Activated gamma-delta T cell treated with anti-CD3 and anti-CD28 coated beads, Interleukin-2, amount 50 U/mL, for 16 hours (primary cell): ENCODE measurements at places on chromosomes 4 and X.

DNA sequence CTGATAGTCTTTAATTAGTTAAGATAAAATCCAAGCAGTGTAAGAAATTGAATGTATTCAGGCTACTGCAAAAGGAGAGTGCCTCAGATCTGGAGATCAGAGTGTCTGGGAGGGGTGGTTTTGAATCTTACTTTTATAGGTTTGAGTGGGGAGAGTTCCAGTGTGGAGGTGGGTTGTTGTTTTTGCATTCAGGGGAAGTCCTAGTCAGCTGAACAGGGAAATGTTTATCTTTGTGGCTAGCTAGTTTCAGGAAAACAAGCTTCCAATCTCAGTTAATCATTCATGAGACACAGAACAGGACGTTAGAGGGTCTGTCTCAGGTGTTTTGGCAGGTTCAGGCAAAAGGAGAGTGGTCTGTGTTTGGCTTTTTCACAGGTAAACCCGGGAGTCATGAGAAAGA, 26.0 kb downstream of the ZNF81 start:
- no peak for DNase-seq

- no peak for DNase-seq
Measured at GRCh38 chr4:1711571-1712215, 426 bp downstream of the SLBP start.

- no peak for DNase-seq
Measured at GRCh38 chr4:48270951-48271473, 1.4 kb upstream of the TEC start.

DNA sequence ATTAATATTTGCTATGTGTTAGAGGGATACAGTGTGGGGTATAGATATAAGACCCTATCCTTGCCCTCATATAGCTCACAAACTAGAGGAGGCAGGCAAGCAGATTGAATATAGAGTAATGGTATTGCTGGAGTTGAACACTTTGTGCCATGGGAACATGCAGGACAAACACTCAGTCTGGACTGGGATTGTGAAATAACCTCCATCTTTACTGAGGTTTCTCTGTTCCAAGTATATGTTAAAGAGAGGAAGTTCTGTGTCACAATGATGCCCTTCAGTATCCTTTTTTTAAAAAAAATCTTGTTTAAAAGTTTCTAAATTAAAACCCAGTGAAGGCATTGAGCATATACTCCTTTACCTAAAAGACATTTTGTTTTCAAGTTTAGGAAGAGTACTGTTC, 8.7 kb downstream of the FABP2 start:
- DNase-seq, result no peak

DNA sequence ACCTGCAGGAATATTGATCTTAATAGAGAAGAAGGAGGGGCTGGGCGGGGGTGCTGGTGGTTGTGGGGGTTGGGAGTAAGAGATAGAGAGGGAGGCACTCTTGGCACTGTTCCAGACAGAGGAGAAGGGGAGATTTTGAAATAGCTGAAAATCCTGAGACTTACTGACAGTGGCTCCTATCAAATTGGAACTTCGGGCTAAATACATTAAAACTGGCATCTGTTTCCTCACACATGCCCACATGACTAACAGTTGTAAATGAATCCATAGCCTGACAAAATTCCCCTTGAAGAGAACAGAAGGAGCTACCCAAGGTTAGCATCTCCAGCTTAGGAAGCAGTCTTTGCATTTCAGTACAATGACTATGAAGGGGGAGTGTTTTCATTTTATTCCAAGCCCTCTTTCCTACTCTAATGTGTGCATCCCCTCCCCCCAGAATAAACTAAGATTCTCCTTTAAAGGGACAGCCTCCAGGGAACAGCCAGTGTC, 1.4 kb downstream of the DCX start:
- no peak for DNase-seq

GRCh38 chrX:64265265-64265664, 34.9 kb upstream of the ASB12 start:
- DNase-seq, result no peak

DNA sequence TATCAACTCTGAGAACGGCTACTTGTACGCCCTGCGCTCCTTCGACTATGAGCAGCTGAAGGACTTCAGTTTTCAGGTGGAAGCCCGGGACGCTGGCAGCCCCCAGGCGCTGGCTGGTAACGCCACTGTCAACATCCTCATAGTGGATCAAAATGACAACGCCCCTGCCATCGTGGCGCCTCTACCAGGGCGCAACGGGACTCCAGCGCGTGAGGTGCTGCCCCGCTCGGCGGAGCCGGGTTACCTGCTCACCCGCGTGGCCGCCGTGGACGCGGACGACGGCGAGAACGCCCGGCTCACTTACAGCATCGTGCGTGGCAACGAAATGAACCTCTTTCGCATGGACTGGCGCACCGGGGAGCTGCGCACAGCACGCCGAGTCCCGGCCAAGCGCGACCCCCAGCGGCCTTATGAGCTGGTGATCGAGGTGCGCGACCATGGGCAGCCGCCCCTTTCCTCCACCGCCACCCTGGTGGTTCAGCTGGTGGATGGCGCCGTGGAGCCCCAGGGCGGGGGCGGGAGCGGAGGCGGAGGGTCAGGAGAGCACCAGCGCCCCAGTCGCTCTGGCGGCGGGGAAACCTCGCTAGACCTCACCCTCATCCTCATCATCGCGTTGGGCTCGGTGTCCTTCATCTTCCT, 2.7 kb downstream of the PCDH10 start:
- no peak for DNase-seq

GRCh38 chr4:136301749-136302495, 1230.4 kb downstream of the PCDH18 start:
- no peak for DNase-seq

DNA sequence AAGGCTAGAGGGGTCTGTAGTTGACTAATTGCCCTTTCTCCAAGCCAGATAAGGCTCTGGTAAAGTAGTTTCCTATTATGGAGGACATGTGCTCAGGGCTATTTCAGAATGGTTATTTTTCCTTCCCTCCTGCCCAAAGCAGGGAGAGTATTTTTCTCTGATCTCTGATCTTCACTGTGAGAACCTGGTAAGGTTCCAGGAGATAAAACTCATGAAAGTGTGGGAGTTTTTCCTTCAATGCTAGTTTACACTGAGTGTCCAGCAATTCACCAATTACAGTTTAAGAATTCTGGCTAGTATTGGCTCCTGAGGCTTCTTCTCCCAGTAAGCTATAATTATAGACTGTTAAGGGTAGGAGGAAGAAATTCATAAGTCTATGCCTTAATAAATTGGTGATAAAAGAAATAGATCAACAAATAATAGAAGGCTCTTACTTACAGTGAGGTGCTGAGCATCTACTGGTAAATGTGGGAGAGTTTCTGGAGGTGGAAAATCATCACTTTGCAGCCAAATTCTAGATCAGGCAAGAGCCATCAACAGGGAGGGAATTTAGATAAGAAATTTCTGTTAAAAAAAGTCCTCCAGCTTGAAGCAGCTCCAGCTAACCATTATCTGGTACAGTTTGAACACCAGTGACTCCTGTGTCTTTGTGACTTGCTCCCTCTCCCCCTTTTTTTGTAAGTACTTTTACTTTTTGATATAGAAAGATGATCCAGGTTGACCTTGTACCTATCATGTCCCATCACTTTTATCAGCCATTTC, 30.9 kb downstream of the CASP6 start:
- no peak for DNase-seq

DNA sequence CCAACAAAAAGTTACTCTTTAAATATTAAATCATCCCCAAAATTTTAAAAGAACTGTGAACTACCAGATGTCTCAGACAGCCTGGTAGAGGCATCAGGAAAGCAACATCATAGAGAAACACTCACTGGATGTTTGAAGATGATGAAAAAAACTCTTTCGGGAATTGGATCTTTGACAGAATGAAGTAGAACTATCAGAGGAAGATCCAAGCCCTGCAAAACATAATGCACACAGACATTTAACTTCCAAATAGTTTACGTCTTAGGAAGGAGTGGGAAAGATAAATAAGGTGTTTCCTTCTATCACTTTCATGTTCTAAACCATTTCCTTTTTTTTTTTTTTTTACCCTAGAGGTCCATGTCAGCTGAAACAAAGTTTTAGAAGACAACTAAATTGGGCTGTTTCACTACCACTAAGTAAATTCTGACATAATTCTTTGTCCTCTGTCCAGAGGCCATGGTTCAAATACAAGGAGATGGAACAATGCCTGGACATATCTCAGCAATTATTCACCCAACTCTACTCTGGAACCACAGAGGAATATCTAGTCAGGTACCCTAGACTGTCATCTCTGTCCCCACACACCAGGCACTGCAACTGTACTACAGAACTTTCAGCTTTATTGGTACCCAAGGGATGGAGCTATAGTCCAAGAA, 217.7 kb upstream of the INTU start:
- DNase-seq, result no peak

DNA sequence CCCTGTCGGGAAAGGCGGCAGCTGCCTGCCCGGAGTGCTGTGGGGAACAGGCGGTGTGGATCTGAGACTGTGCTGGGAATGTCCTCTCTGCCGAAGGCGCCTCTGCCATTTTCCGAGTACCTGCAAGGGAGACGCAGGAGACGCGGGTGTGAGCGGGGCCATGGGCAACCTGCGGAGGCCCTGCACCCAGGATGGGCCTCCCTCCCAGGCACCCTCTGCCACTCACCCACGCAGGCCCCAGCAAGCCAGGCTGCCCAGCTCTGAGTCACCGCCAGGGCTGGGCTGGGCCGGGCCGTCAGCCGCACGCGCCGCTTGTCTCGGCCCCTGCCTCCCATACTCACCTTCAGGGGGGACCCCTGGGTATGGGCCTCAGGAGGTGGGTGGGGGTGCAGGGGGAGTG, 3.5 kb upstream of the FGFR3 start:
- DNase-seq, result no peak

- no peak for DNase-seq
Measured at GRCh38 chr4:73662709-73663546, 42.7 kb upstream of the RASSF6 start.

DNA sequence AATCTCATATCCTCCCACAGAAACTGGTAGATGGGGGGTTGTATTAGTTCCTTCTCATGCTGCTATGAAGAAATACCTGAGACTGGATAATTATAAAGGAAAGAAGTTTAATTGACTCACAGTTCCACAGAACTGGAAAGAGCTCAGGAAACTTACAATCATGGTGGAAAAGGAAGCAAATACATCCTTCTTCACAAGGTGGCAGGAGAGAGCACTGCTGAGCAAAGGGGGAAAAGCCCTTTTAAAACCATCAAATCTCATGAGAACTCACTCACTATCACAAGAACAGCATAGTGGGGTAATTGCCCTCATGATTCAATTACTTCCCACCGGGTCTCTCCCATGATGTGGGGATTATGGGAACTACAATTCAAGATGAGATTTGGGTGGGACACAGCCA, 250.5 kb upstream of the GPRIN3 start:
- no peak for DNase-seq

- no peak for DNase-seq
Measured at GRCh38 chr4:176383273-176384077, 63.7 kb downstream of the SPCS3 start.

GRCh38 chrX:10557166-10557565, 63.2 kb downstream of the MID1 start:
- no peak for DNase-seq

DNA sequence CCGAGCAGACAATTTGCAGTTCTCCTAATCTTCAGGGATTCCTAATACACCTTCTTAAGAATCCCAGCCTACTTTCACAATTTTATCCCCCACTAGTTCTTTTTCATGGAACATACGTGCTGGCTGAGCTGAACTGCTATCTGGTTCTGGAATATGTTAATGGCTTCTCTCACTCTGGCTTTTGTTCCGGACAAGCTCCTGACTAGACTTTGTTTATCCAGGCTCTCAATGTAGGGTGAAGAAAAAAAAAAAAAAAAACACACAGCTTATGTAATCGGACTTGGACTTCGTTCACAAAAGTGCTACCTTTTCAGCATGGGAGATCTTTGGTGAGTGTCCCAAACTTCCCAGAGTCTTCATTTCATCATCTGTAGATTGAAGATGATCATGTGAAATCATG, 555.4 kb upstream of the CPEB2 start:
- DNase-seq, result no peak

- DNase-seq, result no peak
Measured at GRCh38 chr4:38740303-38740702, 42.5 kb downstream of the TLR10 start.

DNA sequence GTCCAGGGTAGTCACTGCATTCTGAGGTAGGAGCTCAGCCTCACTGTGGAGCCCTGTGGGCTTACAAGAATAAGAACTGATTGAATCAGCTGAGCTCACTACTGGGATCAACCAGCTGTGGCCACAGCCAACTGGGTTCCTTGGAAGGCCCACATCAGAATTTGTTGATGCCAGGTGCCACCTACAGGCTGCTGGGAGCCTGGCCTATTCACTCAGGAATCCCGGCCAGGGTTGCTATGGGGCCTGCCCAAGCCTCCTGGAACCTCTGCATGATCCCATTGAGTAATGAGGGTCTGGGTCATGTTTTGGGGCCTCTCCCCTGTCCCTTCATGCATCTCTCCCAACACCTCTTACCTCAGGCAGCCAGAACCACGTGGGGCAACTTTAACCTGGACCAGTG, 53.9 kb upstream of the KIAA1210 start:
- no peak for DNase-seq

DNA sequence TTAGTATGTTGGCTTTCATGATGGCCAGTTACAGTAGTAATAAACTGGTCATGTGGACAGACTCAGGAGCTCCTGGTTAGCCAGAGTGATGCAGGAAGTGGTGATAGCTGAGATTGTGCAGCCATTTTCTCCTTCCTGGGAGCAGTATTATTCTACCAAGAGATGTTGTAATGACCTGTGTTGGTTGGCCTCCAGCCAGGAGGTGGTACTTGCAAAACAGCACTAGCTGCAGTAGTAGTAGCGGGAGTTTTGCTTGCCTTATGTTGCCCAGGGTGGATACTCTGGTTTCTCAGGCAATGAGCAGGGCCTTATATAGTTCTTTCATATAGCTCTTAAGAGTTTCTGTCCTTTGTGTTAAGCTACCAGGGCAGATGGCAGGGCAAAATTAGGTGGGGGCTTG, 998.8 kb downstream of the GLUD2 start:
- no peak for DNase-seq

- DNase-seq, result no peak
Measured at GRCh38 chrX:45353456-45353855, 152.8 kb upstream of the DIPK2B start.

GRCh38 chrX:71103110-71103983, 3.2 kb downstream of the CXorf65 start:
- DNase-seq, result peak; percentile 44

GRCh38 chr4:118351851-118352827, 664 bp downstream of the PRSS12 start:
- DNase-seq, result no peak

- no peak for DNase-seq
Measured at GRCh38 chr4:120718979-120719566, 203.5 kb downstream of the PRDM5 start.

DNA sequence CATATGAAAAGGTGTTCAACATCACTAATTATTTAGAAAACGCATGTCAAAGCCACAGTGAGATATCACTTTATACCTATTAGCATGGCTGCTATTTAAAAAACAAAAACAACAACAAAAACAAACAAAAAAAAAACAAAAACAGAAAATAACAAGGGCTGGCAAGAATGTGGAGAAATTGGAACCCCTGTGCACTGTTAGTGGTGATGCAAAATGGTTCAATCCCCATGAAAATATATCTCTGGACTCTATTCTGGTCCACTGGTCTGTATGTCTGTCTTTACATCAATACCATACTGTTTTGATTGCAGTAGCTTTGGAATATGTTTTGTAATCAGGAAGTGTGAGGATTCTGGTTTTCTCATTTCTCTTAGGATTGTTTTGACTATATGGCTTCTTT, 43.6 kb upstream of the SPP1 start:
- DNase-seq, result no peak

- no peak for DNase-seq
Measured at GRCh38 chrX:120795301-120795700, 80.4 kb downstream of the CT47B1 start.
